K562 (cell line): ENCODE measurements at places on chromosomes 2 and 18.
A peak's percentile ranks its signal among the peaks of the same experiment; 100 is the strongest.

DNA sequence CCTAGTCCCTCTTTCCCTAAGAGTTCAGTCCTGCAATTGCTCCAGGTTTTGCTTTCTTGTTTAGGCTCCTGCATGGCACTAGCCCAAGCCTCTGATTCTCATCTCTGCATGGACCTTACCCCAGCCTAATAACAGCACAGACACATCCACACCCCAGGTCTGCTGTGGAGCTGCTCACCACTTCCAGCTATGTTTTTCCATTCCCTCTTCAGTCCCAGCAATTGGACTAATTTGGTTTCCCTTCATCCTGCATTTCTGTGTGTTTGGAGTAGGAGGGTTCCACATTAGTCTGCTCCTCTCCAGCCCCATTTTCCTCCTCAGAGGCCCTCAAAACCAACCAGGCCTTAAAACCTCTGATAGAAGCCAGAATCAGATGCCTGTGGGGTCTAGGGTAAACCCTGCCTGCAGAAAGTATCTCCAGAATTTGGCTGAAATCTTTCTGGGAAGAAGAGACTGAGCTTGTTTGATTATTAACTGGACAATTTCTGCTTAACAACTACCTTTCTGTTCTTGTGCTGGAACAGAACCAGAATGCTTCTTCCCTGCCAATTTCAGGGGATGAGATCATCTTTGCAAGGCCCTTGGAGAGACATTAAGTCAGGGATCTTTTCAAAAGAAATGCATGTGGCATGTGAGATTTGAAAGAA is 95.9 kb downstream of the GFPT1 start:
- no peak for DNase-seq

DNA sequence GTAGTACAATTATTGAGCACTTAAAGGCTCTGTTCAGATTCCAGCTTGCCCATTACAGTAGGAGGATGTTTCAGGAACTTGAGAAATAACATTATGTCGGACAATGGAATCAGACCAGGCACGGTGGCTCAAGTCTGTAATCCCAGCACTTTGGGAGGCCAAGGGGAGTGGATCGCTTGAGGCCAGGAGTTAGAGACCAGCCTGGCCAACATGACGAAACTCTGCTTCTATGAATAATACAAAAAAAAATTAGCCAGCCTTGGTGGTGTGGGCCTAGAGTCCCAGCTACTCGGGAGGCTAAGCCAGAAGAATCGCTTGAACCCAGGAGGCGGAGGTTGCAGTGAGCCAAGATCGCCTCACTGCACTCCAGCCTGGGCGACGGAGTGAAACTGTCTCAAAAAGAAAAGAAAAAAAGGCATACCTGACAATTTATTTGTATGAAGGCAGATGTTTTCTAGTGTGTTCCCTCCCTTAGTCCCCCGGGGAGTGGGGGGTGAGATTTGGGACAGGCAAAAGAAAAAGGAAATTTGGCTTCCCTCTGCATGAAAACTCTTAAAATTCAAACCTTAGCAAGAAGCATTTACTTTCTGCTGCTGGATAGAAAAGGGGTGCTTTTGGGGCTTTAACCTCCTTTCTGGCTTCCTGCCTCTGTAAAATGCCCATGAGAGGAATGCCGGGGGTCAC is 13.7 kb upstream of the ZNF532 start:
- no peak for DNase-seq

GRCh38 chr18:25136416-25137196 is 215.4 kb downstream of the ZNF521 start:
- no peak for DNase-seq

- DNase-seq: no peak
These were observed 81.3 kb upstream of the TMEM178A start for GRCh38 chr2:39584283-39584965.

- peak; percentile 25 for DNase-seq
These were observed 2.4 kb downstream of the SMAD7 start for GRCh38 chr18:48948112-48949049.

- no peak for DNase-seq
These were observed 39.0 kb downstream of the NOL10 start for GRCh38 chr2:10650761-10651160.

DNA sequence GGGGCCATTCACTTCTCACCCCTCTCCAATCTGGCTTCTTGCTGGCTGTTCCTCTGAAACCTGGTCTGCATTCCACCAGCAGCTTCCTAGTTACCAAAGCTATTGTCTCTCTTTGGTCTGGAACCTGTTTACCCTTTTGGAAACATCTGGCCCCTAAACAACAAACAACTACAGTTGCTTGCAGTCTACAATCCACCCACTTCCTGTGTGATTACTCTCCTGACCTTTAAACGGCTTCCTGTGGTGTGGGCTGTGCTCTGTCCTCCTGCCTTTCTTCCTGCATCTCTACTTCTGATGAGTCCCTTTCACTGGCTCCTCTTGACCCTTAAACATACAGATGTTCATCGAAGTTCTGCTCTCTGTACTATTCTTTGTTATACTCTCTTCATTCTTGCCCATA is 303.8 kb downstream of the TDRD15 start:
- DNase-seq: no peak

DNA sequence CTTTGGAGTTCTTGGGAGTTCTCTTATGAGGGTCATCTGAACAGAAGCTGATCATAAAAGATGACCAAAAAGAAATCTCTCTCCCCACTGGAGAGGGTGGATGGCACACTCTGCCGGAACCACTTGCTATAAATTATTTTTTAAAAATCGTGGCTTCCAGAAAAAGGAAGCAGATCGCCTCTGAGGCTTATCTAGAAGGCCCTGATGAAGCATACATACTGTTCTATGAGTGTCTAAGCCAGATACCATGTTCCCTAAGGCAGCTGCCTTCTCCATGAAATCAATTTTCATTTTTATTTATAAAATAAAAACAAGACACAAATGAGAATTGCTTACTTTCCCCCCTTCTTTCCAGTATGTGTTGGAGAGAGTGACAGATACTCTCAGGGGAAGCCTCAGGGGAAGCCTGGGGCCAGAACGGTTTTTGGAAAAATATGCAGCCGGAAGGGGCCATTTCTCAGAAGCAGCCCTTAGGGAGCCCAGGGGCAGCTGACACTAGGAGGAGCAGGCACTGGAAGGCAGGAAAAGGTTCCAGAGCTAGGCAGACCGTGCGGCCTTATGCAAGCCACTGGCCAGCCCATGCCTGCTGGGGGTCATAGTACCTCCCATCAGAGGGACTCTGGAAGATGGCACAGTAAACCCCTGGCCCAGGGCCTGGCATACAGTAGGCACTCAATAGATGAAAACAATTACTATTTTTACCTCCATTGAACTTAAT is 130.6 kb downstream of the CABLES1 start:
- no peak for DNase-seq

- no peak for DNase-seq
These were observed 685.1 kb downstream of the NRXN1 start for GRCh38 chr2:50346629-50347357.

GRCh38 chr2:179454443-179455171 is 190.0 kb upstream of the SESTD1 start:
- DNase-seq: no peak

GRCh38 chr2:13114391-13114790 is 397.7 kb downstream of the TRIB2 start:
- DNase-seq: no peak

DNA sequence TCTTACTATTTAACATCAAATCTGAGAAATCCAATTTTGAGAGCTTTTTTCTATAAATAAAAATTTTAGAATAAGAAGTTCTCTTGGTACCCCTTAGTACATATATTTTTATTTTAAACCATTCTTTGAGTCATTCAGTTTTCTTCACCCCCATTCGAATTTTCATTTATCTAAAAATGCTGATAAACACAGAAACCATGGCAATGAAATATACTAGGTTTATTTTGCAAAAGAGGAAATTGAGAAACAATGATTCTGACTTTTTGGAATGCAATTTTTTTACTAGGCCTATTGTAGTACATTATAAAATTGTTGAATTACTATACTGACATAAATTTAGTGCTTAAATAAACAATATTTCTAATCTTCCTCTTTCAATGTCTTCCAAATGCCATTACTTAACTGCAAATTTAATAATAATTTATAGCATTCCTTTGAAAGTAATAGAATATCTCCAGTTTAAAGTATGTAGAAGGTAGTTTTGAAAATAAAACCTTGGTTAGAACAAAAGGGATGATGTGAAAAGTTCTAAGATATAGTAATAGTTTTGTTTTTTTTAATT is 46.3 kb downstream of the TANK start:
- no peak for DNase-seq

DNA sequence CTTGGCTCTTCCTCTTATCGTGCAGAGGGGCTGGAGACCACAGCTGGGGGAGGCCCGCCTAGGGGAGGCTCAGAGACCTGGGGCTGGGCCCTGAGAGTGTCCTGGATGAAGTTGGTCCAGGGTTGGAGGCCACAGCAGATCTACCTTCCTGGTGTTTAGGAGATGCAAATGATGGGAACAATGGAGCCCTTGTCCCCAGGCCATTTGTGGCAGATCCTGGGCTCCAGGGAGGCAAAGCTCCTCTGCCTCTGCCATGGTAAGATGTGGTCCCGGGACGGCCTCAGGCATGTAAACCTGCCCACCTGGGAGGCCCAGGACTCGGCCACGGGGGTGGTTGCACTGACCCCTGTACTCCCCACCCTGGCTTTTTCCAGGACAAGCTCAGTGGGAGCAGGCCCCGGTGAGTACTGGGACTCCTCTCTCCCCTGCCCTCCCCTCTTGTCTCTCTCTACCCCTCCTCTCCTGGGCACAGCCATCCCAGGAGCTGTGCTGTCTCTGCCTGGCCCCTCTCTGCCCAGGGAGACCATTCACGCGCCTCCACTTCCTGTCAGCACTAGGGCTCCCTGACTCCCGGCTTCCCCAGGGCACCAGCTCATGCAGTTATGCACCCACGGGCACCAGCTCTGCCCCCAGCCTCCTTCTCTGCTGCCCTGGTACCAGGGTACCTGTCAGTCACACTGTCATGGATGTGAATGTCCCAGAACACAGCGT is 10.9 kb downstream of the SH2D6 start:
- DNase-seq: no peak

GRCh38 chr18:34697891-34698290 is 12.2 kb upstream of the DTNA start:
- DNase-seq: no peak

DNA sequence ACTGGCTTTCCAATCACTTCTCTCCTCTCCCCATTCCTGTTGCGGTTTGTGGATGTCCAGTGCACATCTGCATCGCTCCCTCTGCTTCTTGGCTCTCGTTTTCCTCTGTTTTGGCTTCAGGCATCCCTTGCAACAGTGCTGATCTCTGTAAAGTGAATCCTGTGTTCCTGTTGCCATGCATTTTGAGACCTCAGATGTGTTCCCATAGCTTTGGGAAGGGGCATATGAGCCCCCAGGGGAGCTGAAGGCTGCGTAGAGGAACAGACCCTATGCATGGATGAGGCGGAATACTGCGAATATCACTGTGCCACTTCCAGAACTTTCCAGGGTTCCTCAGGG is 168.4 kb upstream of the HAAO start:
- no peak for DNase-seq

DNA sequence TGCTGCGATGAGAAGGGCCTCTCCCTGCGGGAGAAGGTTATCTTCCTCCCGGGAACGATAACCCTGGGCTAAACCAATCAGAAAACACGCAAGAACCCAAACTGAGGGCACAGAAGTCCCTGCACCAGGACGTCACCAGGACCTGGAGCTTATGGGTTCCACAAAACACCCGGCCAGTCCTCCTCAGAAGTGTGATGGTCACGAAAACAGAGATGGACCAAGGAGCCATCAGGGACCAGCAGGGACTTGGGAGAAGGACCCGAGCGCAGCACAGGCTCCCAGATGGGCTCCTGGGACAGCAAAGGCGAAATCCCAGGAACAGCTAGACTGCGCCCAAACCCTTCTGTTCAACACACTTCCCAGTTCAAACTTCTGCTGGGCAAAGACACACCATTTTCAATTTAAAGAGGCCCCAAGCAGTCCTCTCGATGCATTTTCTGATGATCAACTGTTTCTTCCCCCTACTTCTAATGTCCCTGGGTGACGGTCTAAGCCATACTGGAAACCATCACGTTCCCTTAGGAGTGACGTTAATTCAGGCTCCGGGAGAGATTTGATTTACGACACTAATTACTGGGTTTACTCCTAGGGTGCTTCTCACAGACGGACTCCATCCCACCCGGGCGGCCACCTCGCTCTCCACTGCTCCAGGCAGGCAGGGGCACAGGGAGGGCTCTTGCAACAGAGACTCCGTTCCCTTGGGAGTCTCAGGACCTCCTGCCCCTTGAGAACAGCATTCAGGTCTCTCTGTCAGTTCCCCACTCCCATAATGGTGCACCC is 29.2 kb downstream of the ZNF516 start:
- no peak for DNase-seq

DNA sequence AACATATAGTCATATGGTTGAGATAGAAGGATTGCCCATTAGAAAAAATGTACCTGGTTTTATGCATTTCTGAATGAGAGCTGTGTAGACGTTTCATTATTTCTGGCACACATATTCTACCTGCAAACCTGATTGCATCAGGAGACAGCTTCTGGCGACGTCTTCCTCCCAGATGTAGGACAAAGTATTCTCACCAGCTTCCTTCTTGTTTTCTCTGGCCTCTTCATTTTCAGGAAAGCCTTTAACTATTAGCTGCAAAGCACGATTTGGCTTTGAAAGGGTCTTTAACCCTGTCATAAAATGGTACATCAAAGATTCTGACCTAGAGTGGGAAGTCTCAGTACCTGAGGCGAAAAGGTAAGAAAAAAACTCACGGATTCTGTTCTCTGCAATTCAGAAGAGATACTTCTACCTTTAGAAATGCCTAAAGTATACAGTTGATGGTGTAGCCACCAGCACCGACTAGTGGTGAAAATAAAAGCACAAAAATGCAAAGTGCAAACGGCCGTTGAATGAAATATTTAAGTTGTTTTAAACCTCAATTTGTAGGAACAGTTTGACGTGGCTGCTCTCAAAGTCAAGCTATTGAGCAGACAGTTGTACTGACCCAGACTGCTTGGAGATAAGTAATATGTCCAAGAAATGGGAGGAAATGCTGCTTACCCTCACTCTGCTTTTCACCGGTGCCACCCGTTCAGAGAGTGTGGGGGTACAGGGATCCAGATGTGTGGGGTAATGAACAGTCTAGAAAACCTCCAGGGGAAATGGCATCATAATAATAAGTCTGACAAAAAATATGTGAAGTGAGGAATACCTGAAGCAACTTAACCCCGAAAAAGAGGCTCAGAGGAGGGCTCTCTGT is 20.2 kb downstream of the IL18RAP start:
- DNase-seq: no peak

DNA sequence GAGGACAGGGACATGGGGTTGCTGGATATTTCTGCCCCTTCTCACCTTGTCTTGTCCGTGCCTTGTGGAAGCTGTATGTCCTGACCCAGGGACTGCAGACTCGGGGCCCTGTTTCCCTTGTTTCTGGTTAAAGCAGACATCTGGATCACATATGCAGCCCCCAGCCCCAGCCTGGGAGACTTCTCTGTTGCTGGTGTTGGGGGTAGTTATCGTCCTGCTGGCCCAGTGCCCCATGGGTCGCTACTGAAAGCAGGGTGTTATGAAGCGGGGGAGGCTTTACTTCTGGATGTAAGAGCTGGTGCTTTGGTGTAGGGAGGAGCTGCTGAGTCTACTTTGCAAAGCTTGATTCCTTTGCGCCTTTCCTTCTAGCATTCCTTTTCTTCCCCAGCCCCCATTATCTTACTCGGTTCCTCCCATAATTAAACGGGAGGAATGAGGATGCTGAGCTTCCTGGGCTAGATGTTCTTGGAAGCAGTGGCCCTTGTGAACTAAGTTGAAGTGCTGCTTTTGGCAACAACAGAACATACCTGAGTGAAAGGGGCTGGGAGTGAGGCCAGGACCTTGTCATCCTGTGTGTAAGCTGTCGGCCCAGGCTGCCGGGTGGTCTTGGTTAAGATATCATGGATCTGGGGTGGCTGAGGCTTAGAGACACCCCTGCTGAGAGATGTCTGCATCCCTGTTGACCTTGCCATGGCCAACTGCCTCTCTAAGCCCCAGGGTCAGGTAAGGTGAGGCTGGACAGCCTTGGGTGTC is 3.4 kb downstream of the TET3 start:
- no peak for DNase-seq
